ENCODE measurements at places on chromosomes 12 and 14. TPM values are rescaled to one million over a fixed set of nuclear protein-coding genes. Genes with fewer than 3 reads are reported as not detected.

- DNase-seq = no peak
Observed at GRCh38 chr14:52089218-52089617, 20.4 kb upstream of the NID2 start.

DNA sequence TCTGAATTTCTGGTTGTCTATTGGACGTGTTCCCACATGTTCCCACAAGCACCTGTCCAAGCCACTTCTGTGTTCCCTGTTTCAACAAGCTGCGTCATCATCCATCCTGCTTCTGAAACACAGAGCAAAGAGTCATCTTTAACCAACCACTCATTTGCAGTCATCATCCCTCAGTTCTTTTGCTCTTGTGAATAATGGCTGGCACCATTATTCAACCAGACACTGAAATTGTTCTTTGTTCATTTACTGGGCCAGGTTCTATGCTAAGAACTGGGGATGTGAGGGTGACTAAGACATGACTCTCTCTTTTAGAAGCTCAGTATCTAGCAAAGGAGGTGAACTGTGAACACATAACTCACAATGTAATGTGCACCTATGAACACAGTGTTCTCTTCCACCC lies 40.7 kb upstream of the ANO4 start:
- DNase-seq = no peak

- no peak for DNase-seq
Observed at GRCh38 chr14:54814076-54814475, 88.5 kb downstream of the GCH1 start.

- DNase-seq = no peak
Observed at GRCh38 chr14:59301354-59301753, 112.9 kb downstream of the DAAM1 start.

- no peak for DNase-seq
Observed at GRCh38 chr12:52805000-52805399, 8.9 kb downstream of the KRT4 start.

DNA sequence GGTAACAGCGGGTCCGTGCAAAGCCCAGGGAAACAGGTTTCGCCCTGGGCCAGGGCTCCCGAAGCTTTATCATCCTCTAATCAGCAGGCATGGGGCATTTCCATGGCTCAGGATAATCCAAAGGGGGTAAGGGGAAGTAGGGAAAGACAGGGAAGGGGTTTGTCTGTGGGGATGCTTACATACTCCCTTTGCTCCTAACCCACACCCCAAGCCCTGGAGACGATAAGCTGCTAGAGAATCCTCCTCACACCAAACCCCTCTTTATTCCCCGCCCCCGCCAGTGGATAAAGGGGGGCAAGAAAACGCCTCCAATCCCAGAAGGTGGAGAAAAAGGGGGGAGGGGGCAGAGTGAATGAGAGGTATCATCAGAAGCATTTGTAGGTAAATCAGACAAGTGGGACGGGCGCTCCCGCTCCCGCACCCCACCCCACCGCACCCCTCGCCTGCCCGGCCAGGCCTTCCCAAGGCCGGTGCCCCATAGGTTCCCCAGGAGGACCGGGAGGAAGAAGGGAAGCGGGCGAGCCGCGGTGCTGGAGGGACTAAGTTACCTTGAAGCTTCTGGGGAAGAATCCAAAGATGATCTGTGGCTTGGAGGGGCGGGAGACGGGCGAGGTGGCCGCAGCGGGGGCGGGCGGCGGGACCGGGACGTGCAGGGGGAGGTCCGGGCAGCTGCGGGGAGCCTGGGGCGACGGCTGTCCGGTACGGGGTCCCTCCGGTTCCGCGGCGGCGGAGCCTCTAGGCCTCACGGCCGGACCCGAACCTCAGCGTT lies 762 bp downstream of the PPP2R5E start:
- DNase-seq = peak; percentile 83

DNA sequence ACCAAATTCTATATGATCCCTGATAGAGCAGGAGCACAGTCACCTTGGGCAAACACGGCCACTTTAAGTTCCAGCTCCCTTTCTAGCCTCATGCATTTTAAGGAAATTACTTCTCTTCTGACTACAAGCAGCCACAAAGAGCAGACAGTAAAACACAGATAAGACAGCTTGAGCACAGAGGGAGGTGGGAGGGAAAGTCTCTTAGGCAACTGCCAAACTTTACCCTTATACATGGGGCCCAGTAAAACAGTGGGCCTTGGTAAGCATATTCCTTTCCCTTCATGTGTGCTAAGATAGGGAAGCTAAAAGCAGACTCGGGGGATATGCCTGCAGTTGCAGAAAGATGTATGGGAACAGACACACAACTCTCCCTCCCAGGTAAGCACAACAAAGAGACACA lies 235.9 kb downstream of the CPNE8 start:
- no peak for DNase-seq

GRCh38 chr14:98154254-98154653 lies 1117.7 kb downstream of the BCL11B start:
- DNase-seq = no peak

DNA sequence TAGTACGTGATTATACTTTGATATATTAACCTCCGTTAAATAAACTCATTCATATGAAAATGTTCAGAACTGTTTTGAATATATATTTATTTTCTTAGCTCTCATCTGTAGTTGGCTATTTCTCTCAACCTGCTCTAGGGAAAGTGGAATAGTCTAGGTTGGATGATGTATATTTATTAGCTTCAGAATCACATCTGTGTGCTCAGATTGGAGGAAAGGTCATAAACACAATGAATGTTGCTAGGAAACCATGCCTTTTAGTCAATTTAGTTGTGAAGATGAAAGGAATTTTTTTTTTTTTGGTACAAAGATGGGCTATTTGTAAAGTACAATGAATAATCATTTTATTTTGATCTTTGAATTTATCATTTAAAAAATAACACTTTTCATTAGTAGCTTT lies 439.1 kb downstream of the FOXG1 start:
- no peak for DNase-seq

DNA sequence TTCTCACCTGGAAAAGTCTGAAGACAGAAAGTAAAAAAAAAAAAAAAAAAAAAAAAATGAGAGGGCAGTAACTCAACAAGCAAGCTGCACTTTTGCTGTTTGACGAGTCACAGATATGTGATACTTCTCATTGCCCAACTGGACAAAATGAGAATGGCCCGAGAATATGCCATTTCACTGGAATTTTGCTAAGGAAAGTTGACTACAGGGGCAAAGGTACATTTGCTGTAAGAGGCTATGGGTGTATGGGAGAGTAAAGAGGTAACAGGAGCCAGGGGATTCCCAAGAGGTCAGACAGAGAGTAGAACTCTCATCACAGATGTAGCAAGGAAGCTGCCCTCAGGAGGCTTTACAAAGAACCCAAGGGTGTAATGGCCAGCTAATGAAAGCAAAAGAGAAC lies 22.9 kb downstream of the KIF21A start:
- DNase-seq = no peak

- no peak for DNase-seq
Observed at GRCh38 chr14:61103541-61104339, 122.7 kb downstream of the SLC38A6 start.

- no peak for DNase-seq
Observed at GRCh38 chr12:9626291-9626690, 18.6 kb upstream of the KLRB1 start.

DNA sequence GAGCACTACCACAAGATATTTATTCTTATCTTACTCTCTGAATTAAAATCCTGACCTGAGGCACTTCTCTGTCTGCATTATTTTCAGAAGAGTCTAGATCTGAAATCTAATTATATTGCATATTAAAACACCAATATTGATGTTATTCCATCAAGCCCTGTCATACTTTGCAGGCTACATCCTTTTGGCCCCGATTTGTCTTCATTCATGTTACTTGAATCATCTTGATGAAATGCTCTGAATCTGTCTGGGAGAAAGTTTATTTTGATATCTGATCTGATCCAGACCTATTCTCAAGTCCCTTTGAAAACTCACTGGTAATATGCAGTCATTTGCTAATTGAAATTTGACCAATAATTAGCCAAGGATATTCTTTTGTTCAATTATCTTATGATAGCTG lies 79.9 kb downstream of the BBS10 start:
- DNase-seq = no peak

DNA sequence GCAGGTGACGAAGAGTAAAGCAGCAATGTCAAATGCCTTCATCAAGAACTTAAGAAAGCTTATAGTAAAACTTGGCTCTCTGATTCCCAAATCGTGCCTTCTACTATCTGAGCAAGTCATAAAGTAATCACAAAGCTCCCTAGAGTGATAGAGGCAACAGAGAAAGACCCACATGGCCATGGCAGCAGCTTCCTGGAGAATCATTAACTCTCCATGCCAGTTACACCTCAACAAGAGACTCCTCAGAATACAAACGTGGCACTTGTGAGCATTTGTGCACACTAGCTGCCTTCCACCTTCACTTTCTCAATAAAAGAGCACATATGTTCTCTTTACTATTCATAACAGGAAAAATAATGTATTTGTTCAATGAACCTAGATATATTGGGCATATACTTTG lies 48.0 kb downstream of the PLCZ1 start:
- DNase-seq = no peak

DNA sequence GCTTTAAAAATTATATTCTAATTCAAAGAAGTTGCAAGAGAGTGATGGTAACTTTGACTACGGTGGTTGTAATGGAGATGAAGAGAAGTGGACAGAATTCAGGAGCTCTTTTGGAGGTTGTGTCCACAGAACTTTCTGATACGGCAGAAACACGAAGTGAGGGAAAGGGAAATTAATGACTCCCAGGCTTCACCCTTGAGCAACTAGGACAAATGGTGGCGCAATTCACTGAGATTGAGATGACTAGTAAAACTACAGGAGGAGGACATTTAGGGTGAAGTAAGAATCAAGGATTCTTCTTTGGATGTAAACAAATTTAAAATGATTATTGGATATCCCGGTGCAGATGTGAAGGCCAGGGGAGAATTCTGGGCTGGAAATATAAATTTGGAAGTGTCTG lies 212.6 kb downstream of the PTPRO start:
- DNase-seq = no peak

DNA sequence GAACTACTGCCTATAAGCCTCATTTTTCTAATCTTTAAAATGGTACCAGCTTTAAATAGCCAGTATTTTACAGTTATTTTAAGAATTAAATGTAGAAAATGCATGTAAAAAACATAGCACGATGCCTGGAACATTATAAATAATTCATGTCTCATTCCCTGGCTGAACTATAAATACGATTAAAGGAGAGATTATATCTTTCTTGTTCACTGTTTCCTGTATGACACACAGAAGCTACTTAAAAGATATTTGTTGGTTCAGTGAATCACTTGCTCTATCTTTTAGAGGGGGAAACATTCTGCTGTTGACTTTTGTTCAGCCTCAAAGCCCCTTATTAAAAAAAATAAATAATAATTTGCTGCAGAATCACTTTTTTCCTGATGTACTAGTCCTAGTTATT lies 406.9 kb downstream of the LRFN5 start:
- no peak for DNase-seq

- DNase-seq = no peak
Observed at GRCh38 chr12:106652510-106653015, 69.8 kb downstream of the RFX4 start.

DNA sequence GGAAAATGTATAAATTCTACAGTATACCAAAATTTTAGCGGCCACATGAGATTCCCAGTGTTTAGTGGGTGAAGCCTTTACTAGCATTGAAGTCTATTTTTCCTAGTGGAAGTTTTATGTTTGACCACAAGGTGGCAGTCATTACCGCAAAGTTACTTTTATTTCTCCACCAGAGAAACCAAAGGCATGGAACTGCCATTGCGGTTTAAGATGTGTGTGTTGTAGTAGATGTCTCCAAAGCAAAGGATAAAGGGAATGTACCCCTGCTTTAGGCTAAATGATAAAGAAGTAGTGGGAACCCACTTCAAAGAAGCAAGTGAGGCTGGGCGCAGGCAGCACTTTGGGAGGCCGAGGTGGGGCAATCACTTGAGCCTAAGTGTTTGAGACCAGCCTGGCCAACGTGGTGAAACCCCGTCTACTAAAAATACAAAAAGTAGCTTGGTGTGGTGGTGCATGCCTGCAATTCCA lies 140.5 kb downstream of the PRKCH start:
- DNase-seq = no peak

- no peak for DNase-seq
Observed at GRCh38 chr12:66187036-66187435, 2.0 kb upstream of the IRAK3 start.

GRCh38 chr12:49195736-49196135 lies 6.9 kb upstream of the TUBA1A start:
- DNase-seq = no peak

DNA sequence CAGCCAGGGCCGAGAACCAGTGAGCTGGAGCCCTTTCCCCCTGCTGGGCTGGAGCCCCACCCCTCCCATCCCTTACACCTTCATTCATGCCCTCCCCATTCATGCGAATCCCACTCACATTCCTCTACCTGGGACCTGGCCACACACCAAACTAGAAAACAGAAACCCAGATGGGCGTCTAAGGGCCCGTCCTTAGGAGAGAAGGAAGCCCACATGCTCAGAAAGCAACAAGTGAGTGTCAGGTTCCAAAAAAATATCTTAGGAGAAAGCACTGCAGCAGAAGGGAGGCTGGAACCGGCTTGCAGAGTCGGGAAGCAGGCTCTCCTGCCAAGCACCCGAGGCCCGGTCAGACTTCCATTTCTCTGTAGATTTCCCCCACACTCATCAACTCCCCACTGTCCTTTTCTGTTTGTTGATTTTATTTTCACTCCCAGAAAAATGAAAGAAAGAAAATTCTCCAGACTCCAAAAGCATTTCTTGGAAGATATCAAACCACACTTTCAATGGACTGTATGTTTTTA lies 13.6 kb downstream of the BCL11B start:
- no peak for DNase-seq

DNA sequence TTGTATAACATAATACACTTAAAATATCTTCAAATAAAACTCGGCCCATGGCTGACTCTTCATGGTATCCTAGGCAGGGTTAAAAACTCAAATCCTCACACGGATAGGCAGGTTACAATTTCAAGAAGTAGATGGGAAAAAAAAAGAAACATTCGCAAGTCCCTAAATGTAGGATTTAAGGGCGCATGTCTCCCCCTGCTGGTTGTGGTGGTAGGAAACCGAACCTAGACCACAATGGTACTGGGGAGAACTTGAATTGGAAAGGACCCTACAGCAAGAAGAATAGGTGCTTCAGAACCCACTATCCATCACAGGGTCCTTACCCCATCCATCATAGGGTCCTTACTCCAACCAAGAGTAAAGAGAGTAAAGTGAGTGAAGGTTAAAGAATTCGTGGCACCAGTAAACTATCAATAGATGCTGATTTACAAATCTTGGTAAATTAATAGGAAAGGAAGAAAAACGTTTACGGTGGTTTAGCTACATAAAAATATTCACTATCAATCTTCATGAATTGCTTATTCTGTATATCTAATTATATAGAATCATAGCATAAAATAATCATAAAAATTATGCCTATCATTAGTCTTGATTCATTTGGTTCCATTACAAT lies 3.3 kb upstream of the CIPC start:
- DNase-seq = peak; percentile 84

- DNase-seq = no peak
Observed at GRCh38 chr14:95531473-95531872, 3.4 kb upstream of the GLRX5 start.

- no peak for DNase-seq
Observed at GRCh38 chr12:132469423-132469822, 20.5 kb upstream of the FBRSL1 start.

The PROX2 gene
- total RNA-seq = not detected

The DPPA3 gene
- not detected for total RNA-seq

The KRT4 gene
- 0.34 TPM for total RNA-seq

The OVCH1 gene
- total RNA-seq = not detected

The KCNMB4 gene
- total RNA-seq = 4.9 TPM

The CCT2 gene
- 81.0 TPM for total RNA-seq

The DLGAP5 gene
- 0.72 TPM for total RNA-seq

The SLC6A13 gene
- not detected for total RNA-seq

The ACOT6 gene
- total RNA-seq = 0.91 TPM

The AVPR1A gene
- total RNA-seq = 5.2 TPM

The KERA gene
- total RNA-seq = not detected

The PTPRR gene
- total RNA-seq = not detected
